Activated T-helper 2 cell treated with anti-CD3 and anti-CD28 coated beads, Interferon-gamma antibody, Interleukin-2, Interleukin-4, amounts not matched to agents 10 μg/mL and 5 μg/mL and 100 μg/mL, durations not matched to agents 14 hours and 24 hours and 36 hours (primary cell): ENCODE measurements at places on chromosomes 3 and 15.

GRCh38 chr3:112640930-112641801 lies at the start of gene CCDC80:
TSS of gene CCDC80 (minus strand) at chr3:112641143. CDS start at chr3:112639905, 1,238 bp downstream.
- no peak for DNase-seq

GRCh38 chr3:41893977-41894376 lies 67.9 kb downstream of the ULK4 start:
- no peak for DNase-seq

DNA sequence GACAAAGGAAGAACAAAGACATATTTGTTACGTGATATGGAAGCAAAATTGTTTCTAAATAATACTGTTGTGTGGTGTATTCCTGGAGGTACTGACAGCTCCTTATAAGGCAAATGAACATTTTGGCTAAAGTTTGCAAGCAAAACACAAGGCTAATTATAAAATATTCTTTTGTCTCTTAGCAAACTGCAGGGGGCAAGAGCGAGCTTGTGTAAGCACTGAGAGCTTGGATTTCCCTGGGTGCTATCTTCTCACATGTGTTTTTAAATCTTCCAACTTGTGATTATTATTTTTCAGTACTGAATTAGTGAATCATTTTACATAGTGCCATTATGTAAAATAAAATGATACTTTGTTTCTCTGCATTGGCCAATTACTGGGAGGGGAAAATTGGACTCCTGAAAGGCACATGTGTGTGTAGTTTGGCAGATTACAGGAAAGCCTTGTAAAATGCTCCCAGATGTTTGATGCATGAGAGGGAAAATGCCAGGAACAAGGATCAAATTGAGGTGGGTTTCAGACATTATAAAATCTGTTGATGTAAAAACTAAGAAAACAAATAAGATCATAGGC lies 611.5 kb downstream of the AGBL1 start:
- DNase-seq, result no peak

- no peak for DNase-seq
These were observed 43.7 kb downstream of the ISL2 start for GRCh38 chr15:76380249-76380648.

- DNase-seq, result no peak
These were observed 60.9 kb upstream of the ITGA11 start for GRCh38 chr15:68492855-68493254.

GRCh38 chr3:65831733-65832425 lies 206.8 kb downstream of the MAGI1 start:
- DNase-seq, result no peak

GRCh38 chr15:60548101-60548500 lies 69.2 kb upstream of the ICE2 start:
- DNase-seq, result peak; percentile 38

GRCh38 chr15:32694222-32694983 lies 23.4 kb upstream of the GREM1 start:
- DNase-seq, result no peak

- no peak for DNase-seq
These were observed 63.8 kb upstream of the TBC1D5 start for GRCh38 chr3:17806201-17806600.

DNA sequence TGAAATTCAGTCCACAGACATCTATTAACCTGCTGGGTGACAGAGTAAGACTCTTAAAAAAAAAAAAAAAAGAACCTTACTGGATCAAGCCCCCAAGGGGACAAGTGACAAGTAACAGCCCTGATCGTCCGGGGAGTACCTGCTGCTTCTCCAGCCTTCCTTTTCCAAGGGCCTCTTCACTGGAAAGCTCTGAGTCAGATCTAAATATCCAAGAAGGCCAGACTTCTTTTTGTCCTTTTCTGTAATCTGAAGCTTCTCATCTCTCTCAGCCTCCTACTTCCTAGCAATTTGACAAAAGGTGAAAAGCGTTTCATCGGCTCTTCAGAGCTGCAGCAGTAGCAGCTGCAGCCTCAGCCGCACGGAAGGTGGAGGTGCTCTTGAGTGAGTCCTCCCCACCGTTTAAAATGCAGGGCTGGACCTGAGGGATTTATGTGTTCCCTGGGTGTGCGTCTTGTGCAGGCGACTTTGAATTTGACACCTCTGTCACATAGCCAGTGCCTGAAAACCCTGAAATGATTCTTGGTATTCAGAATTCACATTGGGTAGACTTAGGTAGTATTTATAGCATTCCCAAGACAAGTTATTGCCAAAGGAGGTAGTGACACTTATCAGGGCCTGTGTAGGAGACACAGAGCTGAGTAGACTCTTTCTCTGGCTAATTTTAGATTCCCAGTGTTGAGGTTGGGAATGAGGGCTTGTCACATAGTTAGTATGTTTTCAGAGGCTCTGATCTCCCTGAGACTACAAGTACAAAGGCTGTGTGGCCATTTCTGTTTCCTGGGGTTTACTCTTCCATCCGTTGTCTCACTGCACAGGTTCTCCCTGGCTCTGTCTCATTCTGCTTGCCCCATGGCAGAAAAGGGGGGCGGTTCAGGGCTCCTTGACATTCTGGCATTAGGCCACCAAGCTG lies 291.2 kb upstream of the C2CD4B start:
- no peak for DNase-seq

- no peak for DNase-seq
These were observed 22.0 kb downstream of the COL6A6 start for GRCh38 chr3:130539005-130539404.

DNA sequence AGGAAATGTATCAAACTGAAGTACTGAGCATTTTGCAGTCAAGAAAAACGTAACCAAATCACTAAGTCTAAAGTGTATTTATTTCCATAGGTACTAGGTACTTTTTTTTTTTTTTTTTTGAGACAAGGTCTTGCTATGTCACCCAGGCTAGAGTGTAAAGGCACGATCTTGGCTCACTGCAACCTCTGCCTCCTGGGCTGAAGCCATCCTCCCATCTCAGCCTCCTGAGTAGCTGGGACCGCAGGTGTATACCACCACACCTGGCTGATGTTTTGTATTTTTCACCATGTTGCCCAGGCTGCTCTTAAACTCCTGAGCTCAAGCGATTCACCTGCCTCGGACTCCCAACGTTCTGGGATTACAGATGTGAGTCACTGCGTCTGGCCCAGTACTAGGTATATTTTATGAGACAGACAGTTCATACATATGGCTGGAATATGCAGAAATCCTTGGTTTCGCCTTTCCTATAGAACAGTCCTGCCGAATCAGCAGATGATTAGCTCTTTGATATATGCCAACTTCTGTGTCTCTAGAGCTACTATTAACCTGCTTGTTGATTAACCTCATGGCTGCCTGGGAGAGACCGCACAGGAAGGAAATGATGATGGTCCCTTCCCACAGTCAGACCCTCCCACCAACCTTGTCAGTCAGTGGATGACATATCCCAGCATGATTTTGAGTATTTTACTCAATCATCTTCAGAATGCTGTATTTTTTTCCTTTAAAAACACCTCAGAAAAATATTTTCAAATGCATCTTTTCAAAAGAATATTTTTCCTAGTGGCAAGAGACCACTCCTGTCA lies 32.3 kb downstream of the TMOD3 start:
- peak; percentile 54 for DNase-seq

GRCh38 chr3:160008961-160009360 lies 20.3 kb downstream of the IL12A start:
- no peak for DNase-seq

- DNase-seq, result no peak
These were observed 32.9 kb upstream of the NR1I2 start for GRCh38 chr3:119748991-119749390.

DNA sequence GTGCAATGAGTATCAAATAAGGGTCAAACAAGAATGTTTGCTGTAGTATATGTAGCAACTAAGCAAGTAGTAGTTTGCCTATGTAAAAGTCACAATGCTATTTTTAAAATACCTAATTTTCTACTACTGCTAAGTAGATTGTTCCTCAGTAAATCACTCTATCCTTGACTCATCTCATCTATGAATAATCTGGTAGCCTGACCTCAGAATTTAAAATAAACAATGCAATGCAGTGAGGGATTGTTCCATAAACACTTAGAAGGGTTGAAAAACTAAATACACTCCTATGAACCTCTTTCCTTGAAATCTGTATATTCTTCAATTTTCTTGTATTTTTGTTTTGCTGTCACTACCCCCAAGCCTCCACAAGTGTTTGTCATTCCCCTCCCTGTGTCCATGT lies 253.3 kb downstream of the TBC1D5 start:
- no peak for DNase-seq

DNA sequence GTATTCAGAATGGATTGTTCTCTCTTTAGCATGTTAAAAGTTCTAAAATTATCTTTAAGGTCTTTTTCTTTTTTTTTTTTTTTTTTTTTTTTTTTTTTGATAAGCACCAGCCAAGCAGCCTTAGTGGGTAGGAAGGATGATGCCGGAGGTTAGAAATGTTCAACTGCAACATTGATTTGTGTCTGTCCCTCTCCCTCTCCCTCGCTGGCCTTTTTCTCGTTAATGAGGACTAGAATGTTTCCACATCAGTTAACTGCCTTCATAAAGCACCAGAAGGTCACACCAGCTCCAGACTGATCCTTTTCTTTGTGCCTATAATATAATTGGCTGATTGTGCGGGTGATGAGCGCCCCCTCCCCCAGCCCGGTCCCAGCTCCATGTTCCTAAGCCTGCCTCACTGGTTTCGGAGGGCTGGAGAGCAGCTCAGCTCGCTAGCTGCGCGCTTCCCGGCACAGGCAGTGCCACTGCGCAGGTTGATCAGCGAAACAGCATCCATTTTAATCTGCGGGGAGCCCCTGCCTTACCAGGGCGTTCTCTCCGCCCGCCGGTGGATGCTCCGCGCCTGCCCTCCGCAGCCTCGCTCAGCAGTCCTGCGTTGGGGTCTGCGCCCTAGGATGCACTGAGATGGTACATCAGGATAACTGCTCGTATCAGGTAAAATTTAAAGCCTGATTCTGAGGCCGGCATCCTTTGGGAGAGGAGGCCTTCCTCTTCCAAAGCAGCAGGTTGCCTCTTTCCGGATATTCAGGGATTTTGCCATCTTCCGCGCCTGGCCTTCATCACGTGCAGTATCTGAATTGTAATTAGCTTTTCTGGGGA lies 148.9 kb upstream of the IL12A start:
- no peak for DNase-seq

DNA sequence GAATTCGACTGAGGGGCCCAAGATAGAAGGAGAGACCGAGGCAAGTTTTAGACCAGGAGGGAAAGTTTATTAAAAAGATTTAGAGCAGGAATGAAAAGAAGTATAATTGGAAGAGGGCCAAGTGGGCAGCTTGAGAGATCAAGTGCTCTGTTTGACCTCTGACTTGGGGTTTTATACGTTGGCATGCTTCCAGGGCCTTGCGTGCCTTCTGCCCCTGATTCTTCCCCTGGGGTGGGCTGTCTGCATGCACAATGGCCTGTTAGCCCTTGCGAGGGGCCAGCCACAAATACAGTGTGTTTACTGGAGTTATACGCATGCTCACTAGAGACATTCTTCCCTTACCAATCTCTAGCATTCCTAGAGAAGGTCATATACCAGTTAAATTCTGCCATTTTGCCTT lies 70.7 kb upstream of the LARS2 start:
- no peak for DNase-seq

- no peak for DNase-seq
These were observed 69.0 kb downstream of the RBM6 start for GRCh38 chr3:50008931-50009330.

DNA sequence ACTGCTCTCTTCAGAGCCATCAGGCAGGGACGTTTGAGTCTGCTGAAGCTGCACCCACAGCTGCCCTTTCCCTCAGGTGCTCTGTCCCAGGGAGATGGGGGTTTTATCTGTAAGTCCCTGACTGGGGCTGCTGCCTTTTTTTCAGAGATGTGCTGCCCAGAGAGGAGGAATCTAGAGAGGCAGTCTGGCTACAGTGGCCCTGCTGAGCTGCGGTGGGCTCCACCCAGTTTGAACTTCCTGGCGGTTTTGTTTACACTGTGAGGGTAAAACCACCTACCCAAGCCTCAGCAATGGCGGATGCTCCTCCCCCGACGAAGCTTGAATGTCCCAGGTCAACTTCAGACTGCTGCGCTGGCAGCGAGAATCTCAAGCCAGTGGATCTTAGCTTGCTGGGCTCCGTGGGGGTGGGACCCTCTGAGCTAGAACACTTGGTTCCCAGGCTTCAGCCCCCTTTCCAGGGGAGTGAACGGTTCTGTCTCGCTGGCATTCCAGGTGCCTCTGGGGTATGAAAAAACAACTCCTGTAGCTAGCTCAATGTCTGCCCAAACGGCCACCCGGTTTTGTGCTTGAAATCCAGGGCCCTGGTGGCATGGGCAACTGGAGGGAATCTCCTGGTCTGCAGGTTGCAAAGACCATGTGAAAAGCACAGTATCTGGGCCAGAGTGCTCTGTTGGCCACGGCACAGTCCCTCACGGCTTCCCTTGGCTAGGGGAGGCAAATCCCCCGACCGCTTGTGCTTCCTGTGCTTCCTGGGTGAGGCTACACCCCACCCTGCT lies 21.1 kb upstream of the ST6GAL1 start:
- DNase-seq, result peak; percentile 78

DNA sequence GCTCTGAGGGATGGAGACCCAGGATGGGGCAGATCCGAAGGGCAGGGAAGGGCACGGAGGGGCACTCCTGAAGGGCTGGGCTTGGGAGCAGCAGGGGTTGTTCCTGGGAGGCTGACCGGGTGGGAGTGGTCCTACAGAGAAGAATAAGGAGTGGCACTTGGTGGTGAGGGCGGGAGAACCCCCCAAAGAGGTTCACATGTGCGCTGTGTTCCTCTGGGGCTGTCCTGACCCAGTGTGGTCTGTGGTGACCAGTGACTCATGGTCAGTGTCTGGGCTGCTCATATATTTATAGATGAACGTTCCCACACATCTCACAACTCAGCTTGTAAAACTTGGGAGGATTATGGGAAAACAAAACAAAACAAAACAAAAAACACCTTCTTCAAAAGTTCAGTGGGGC lies 10.0 kb downstream of the TRPM1 start:
- DNase-seq, result no peak

GRCh38 chr15:76844096-76844495 lies 61.0 kb downstream of the SCAPER start:
- no peak for DNase-seq

DNA sequence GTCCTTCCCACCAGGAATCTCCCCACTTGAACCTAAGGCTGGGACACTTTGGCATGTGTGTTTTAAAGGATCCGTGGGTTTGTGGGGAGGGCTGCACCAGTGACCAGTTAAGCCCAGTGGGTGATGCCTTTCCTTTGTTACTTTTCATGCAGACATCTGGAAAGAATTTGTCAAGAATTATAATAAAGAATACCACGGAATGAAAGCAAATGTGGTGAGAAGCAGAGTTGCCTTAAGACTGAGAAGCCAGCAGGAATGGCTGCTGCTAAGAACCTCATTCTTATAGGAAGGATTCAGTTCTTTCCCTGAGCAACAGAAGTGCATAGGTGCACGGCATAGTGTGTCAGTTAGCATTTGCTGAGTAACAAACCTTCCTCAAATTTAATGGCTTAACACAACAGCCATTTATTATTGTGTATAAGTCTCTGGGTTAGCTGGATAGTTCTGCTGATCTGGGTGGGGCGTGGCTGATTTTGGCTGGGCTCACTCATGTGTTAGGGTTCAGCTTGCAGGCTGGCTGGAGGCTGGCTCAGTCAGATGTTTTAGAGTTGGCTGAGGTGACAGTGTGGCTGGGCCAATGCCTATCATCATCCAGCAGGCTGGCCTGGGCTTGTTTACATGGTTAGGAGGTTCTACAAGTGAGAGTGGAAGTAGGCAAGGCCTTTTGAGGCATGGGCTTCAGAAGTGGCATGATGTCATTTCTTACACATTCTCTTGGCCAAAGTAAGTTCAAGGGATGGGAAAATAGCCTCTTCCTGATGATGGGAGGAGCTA lies 262.7 kb upstream of the CTDSPL start:
- no peak for DNase-seq
